CD4-positive, alpha-beta T cell (primary cell): ENCODE measurements at places on chromosomes 7 and 10. TPM values are rescaled to one million over a fixed set of nuclear protein-coding genes. Genes with fewer than 3 reads are reported as not detected.

DNA sequence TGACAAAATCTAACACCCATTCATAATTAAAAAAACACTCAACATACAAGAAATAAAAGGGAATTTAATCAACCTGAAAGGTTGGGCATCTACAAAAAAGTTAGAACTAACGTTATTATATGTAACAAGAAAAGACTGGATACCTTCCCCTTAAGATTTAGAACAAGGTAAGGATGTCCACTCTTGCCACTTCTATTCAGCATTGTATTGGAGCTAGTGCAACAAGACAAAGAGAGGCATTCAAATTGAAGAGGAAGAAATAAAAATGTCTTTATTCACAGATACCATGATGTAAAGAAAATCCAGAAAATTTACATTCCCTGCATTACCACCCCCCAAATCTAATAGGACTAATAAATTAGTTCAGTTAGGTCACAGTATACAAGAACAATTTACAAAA is 18.3 kb downstream of the FAM149B1 start:
- no peaks in the 10 kb centered on the region for H3K27me3 ChIP-seq
- peaks cover 15% of the 10 kb centered on the region for H3K36me3 ChIP-seq
- no peak for DNase-seq

DNA sequence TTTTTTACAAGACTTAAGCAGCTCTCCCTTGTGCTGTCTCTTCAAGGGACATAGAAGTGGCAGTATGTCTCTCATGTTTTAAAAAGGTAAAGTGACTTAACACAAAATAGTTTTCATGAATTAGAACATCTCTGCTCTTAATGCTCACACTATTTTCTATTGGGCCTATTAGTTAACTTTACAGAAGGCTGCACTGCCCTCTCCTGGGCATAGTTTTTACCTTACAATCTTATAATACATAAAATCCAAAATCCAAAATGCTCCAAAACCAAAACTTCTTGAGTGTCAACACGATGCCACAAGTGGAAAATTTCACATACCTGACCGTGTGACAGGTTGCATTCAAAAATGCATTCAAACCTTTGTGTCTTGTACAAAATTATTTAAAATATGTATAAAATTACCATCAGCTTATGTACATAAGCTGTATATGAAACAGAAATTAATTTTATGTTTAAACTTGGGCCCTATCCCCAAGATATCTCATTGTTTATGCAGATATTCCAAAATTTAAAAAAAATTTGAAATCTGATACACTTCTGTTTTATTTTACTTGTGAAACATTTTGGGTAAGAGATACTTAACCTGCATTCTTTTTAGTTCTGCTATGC is 25.8 kb downstream of the TES start:
- H3K36me3 ChIP-seq: peaks cover 24% of the 10 kb centered on the region
- H3K4me1 ChIP-seq: peaks cover 16% of the 10 kb centered on the region
- H3K27ac ChIP-seq: no peak overlapping the region
- peak; percentile 29 for DNase-seq
- no peaks in the 10 kb centered on the region for H3K27me3 ChIP-seq

- no peaks in the 10 kb centered on the region for H3K4me1 ChIP-seq
- DNase-seq: no peak
- H3K27me3 ChIP-seq: no peaks in the 10 kb centered on the region
- H3K27ac ChIP-seq: no peak overlapping the region
These were observed 74.8 kb upstream of the PALS2 start for GRCh38 chr7:24498439-24498838.

GRCh38 chr10:110396284-110396651 is 91.5 kb upstream of the SMNDC1 start:
- no peaks in the 10 kb centered on the region for H3K36me3 ChIP-seq
- DNase-seq: no peak
- H3K27ac ChIP-seq: no peak overlapping the region
- no peaks in the 10 kb centered on the region for H3K27me3 ChIP-seq

ELN gene
- not detected for total RNA-seq

GRCh38 chr7:93949423-93949822 is 27.9 kb downstream of the GNG11 start:
- H3K36me3 ChIP-seq: no peaks in the 10 kb centered on the region
- H3K27me3 ChIP-seq: peaks cover 8% of the 10 kb centered on the region
- no peak overlapping the region for H3K27ac ChIP-seq

TLX1 gene
- not detected for total RNA-seq

DNA sequence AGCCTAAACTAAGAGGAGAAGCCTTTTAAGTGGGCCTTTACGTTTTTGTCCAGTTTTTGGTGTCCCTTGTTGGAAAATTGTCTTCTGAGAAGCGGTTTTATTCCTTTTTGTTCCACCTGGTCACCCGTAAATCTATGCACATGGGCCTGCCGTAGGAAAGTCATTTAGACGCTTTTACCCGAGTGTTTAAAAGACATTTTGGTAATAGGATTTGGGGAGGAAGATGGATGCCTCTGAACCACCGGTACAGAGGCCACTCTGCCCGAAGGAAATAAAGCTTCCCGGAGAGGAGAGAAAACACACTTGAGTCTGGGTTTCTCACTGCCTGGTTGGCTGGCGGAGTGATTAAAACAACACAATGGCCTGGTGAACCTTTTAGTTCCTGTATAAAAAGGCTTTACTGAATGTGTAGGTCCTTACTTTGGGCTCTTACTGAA is 760 bp downstream of the THNSL1 start:
- no peaks in the 10 kb centered on the region for H3K36me3 ChIP-seq
- H3K4me1 ChIP-seq: peaks cover 19% of the 10 kb centered on the region
- H3K4me3 ChIP-seq: peak overlapping the region; percentile 82
- H3K27me3 ChIP-seq: no peaks in the 10 kb centered on the region
- no peak for DNase-seq

GRCh38 chr7:66036788-66037187 is 38.8 kb upstream of the ASL start:
- no peak for DNase-seq
- H3K27ac ChIP-seq: no peak overlapping the region
- no peaks in the 10 kb centered on the region for H3K36me3 ChIP-seq
- no peak overlapping the region for H3K4me3 ChIP-seq
- no peaks in the 10 kb centered on the region for H3K27me3 ChIP-seq

- H3K4me3 ChIP-seq: no peak overlapping the region
- H3K27ac ChIP-seq: no peak overlapping the region
- H3K36me3 ChIP-seq: no peaks in the 10 kb centered on the region
- H3K27me3 ChIP-seq: no peaks in the 10 kb centered on the region
These were observed 205.4 kb upstream of the YAE1 start for GRCh38 chr7:39360766-39361165.

DNA sequence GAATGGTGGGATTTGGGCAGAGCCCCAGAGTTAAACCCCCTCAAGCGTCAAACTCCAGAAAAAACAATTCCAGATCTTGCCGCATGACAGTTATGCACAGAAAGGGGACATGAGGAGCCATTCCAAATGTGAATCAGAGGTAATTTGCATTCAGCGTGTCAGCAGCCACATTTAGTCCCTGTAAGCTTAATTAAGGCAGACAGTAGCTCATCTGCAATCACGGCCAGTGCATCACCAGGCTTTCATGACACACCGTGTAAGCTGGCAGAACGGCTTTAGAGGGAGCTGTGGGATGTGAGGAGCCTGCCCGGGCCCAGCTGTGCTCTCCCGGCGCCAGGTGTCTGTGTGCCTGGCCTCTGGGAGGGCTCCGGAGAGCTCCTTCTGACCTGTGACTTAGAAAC is 18.7 kb upstream of the PRKAG2 start:
- H3K36me3 ChIP-seq: no peaks in the 10 kb centered on the region
- no peak for DNase-seq
- H3K27ac ChIP-seq: no peak overlapping the region
- H3K4me1 ChIP-seq: no peaks in the 10 kb centered on the region

DNA sequence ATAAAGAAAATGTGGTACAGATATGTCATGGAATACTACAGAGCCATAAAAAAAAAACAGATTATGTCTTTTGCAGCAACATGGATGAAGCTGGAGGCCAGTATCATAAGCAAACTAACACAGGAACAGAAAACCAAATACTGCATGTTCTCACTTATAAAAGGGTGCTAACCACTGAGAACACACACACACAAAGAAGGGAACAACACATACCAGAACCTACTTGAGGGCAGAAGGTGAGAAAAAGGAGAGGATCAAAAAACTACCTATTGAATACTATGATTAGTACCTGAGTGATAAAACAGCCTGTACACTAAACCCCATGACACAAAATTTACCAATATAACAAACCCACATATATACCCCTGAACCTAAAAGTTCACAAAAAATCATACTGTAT is 144.6 kb downstream of the TPK1 start:
- no peak overlapping the region for H3K27ac ChIP-seq
- H3K4me1 ChIP-seq: no peaks in the 10 kb centered on the region
- H3K27me3 ChIP-seq: no peaks in the 10 kb centered on the region
- H3K36me3 ChIP-seq: no peaks in the 10 kb centered on the region

MCM10 gene
- 0.16 TPM for total RNA-seq

DNA sequence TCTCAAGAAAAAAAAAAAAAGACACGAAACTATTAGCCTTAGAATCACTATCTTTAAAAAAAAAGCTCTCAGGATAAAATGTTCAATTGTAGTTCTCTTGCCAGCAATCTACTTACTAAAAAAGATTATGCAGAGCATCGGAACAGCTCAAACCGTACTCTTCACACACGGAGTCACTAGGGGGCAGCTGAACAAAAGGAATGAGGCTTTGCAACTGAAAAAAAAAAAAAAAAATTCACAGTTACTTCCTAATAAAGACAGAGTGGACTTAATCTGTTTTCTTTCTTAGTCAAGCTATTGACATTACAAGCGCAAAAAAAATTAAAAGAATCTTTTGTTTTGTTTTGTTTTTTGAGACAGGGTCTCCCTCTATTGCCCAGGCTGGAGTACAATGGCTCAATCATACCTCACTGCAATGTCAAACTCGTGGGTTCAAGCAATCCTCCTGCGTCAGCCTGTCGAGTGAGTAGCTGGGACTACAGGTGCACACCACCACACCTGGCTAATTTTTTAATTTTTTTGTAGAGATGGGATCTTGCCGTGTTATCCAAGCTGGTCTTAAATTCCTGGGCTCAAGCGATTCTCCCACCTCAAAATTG is 11.5 kb downstream of the PMS2 start:
- no peaks in the 10 kb centered on the region for H3K27me3 ChIP-seq
- H3K27ac ChIP-seq: no peak overlapping the region
- H3K4me1 ChIP-seq: no peaks in the 10 kb centered on the region
- peaks cover 55% of the 10 kb centered on the region for H3K36me3 ChIP-seq

GRCh38 chr10:27741173-27742091 is 4.2 kb downstream of the MKX start:
- H3K4me1 ChIP-seq: peaks cover 52% of the 10 kb centered on the region
- H3K36me3 ChIP-seq: no peaks in the 10 kb centered on the region
- no peak for DNase-seq
- no peak overlapping the region for H3K27ac ChIP-seq
- peaks cover 48% of the 10 kb centered on the region for H3K27me3 ChIP-seq

DNA sequence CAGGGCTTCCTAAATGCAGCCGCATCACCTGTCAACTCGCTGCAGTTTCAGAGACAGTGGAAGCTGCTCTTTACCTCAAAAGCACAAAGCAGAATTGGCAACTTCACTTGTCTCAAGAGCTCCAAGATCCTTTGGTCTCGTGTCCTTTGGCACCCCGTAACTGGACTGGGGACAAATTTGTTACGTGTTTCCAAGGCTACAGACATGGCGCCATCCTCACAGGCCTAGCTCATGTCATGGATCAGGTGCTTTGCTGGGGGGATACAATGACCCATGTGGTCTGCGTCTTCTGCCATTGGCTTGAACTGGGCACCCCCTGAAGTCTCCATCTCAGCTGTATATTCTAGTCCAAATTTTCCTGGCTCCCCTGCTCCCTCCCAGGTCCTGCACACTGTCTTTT is 48.6 kb downstream of the CHST3 start:
- no peaks in the 10 kb centered on the region for H3K4me1 ChIP-seq
- H3K27me3 ChIP-seq: no peaks in the 10 kb centered on the region
- no peaks in the 10 kb centered on the region for H3K36me3 ChIP-seq
- H3K4me3 ChIP-seq: no peak overlapping the region
- H3K27ac ChIP-seq: no peak overlapping the region

DNA sequence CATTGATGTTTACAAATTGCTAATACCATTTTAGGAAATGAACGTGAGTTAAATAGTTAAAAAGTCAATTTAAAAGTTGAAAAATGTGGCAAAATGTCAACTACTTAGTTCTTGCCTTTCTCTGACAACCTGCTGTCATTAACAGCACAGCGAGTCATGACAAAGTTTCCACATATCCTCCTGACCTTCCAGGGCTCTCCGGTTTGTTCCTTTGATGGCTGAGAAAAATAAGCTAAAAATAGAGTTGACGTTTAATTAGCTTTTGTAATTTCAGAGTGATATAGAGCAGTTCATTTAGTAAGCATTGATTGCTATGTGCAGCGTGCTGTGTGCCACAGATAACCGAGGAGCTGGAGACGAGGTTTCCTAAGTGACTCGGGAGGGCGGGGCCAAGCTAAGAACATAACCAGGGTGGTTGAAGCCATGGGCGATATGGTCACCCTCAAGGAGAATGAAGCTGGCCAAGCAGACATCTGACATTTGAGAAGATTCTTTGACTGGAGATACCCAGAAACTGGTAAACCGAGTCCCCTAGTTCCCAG is 47.9 kb downstream of the OGDH start:
- H3K27me3 ChIP-seq: no peaks in the 10 kb centered on the region
- no peak overlapping the region for H3K27ac ChIP-seq
- H3K4me1 ChIP-seq: peaks cover 4% of the 10 kb centered on the region
- DNase-seq: no peak
- no peak overlapping the region for H3K4me3 ChIP-seq

DNA sequence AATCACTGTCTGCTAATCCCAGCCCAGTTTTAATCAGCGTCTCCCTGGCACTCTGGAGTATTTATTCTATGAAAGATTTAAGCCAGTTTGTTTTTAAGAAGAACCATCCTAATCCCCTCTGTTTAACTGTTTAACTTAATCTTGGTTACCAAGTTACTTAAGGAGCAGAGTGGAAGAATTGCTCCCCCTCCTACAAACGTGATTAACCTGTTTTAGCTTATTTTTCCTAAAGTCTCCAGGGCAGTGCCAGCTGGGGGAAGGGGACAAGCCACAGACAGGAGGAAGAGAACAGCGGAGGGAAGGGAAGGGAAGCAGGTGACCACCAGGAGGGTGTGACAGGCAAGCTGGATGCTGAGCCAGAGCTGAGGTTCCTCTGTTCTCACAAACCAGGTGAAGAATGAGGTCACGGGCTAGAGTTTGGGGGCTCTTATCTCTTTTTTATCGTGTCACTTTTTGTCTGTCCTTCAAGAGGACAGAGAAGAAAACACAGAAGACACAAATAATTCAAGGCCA is 1.7 kb downstream of the SLC13A4 start:
- peaks cover 2% of the 10 kb centered on the region for H3K27me3 ChIP-seq
- H3K4me3 ChIP-seq: no peak overlapping the region
- no peaks in the 10 kb centered on the region for H3K36me3 ChIP-seq
- H3K4me1 ChIP-seq: no peaks in the 10 kb centered on the region
- DNase-seq: no peak

GRCh38 chr10:32244421-32245207 is 102.3 kb downstream of the EPC1 start:
- H3K27me3 ChIP-seq: no peaks in the 10 kb centered on the region
- DNase-seq: no peak
- H3K4me3 ChIP-seq: no peak overlapping the region
- no peaks in the 10 kb centered on the region for H3K4me1 ChIP-seq

DIP2C gene
- 4.1 TPM for total RNA-seq

KLF14 gene
- total RNA-seq: not detected

- no peak overlapping the region for H3K4me3 ChIP-seq
- DNase-seq: no peak
- no peaks in the 10 kb centered on the region for H3K36me3 ChIP-seq
- H3K4me1 ChIP-seq: no peaks in the 10 kb centered on the region
These were observed 152.8 kb downstream of the SDHAF3 start for GRCh38 chr7:97270280-97270679.

PRKCQ gene
- total RNA-seq: 43.9 TPM
